Left renal cortex interstitium (tissue), 4 donors: ENCODE measurements at places on chromosomes 16 and 17. TPM values are rescaled to one million over a fixed set of nuclear protein-coding genes. Genes with fewer than 3 reads are reported as not detected.

ZSWIM7 gene
- 54.9 TPM for polyA plus RNA-seq

TBX2 gene
- polyA plus RNA-seq = 99.4 TPM

KRT20 gene
- polyA plus RNA-seq = 0.20 TPM

TBC1D3E gene
- not detected for polyA plus RNA-seq

TPSG1 gene
- 0.83 TPM for polyA plus RNA-seq

RAPGEFL1 gene
- polyA plus RNA-seq = 6.3 TPM

HERPUD1 gene
- 125 TPM for polyA plus RNA-seq

ETV4 gene
- polyA plus RNA-seq = 49.4 TPM

CDR2L gene
- polyA plus RNA-seq = 9.3 TPM

MMP28 gene
- polyA plus RNA-seq = 1.6 TPM

CYBA gene
- polyA plus RNA-seq = 180 TPM

CCL23 gene
- polyA plus RNA-seq = not detected

SCNN1B gene
- 26.0 TPM for polyA plus RNA-seq

TBC1D3I gene
- 0.24 TPM for polyA plus RNA-seq

CCL15 gene
- polyA plus RNA-seq = 5.9 TPM

C16orf86 gene
- 5.2 TPM for polyA plus RNA-seq

MCRIP1 gene
- polyA plus RNA-seq = 134 TPM

FNDC8 gene
- polyA plus RNA-seq = 0.22 TPM

NOS2 gene
- polyA plus RNA-seq = 1.7 TPM

TNFRSF17 gene
- polyA plus RNA-seq = 0.27 TPM

SLC46A1 gene
- polyA plus RNA-seq = 13.5 TPM

RNF222 gene
- polyA plus RNA-seq = 0.27 TPM

CPHXL2 gene
- polyA plus RNA-seq = not detected

IRF8 gene
- 6.1 TPM for polyA plus RNA-seq

BEAN1 gene
- polyA plus RNA-seq = 3.1 TPM

LLGL2 gene
- polyA plus RNA-seq = 40.3 TPM

TSPAN10 gene
- 7.7 TPM for polyA plus RNA-seq

TMEM235 gene
- polyA plus RNA-seq = not detected

TMEM220 gene
- polyA plus RNA-seq = 10.6 TPM

HS3ST3B1 gene
- polyA plus RNA-seq = 25.0 TPM

SKAP1 gene
- 9.9 TPM for polyA plus RNA-seq

TLCD2 gene
- 6.4 TPM for polyA plus RNA-seq

C16orf46 gene
- 1.4 TPM for polyA plus RNA-seq

NATD1 gene
- 14.7 TPM for polyA plus RNA-seq

GAST gene
- not detected for polyA plus RNA-seq

MRPL45 gene
- polyA plus RNA-seq = 57.6 TPM
